GM23338 (cell line): ENCODE measurements at places on chromosomes 1 and 21.
A peak's percentile ranks its signal among the peaks of the same experiment; 100 is the strongest.

GRCh38 chr1:18926315-18927081 is 24.1 kb upstream of the ALDH4A1 start:
- DNase-seq, result no peak

- DNase-seq, result no peak
Observed at GRCh38 chr1:56147459-56147858, 431.9 kb downstream of the PLPP3 start.

GRCh38 chr21:36964398-36964797 is 2.1 kb downstream of the HLCS start:
- no peak for DNase-seq

- no peak for DNase-seq
Observed at GRCh38 chr1:247324923-247325322, 6.7 kb downstream of the ZNF496 start.

GRCh38 chr21:42563261-42563660 is 49.6 kb downstream of the SLC37A1 start:
- DNase-seq, result no peak

DNA sequence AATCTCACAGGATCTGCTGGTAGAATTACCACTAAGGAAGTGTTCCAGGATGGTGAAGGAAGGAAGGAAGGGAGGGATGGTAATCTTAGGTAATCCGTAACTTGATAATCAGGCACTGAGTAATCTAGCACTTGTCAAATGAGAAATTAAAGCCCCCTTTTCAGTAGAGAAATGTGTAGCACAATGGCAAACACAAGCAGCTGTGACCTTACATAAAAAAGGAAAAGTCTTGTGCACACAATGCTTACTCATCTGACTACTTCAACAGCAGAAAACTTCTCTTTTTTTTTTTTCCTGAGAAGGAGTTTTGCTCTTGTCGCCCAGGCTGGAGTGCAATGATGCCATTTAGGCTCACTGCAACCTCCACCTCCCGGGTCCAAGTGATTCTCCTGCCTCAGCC is 6.1 kb downstream of the NUP210L start:
- no peak for DNase-seq

- DNase-seq, result no peak
Observed at GRCh38 chr1:97565886-97566285, 354.9 kb downstream of the DPYD start.

DNA sequence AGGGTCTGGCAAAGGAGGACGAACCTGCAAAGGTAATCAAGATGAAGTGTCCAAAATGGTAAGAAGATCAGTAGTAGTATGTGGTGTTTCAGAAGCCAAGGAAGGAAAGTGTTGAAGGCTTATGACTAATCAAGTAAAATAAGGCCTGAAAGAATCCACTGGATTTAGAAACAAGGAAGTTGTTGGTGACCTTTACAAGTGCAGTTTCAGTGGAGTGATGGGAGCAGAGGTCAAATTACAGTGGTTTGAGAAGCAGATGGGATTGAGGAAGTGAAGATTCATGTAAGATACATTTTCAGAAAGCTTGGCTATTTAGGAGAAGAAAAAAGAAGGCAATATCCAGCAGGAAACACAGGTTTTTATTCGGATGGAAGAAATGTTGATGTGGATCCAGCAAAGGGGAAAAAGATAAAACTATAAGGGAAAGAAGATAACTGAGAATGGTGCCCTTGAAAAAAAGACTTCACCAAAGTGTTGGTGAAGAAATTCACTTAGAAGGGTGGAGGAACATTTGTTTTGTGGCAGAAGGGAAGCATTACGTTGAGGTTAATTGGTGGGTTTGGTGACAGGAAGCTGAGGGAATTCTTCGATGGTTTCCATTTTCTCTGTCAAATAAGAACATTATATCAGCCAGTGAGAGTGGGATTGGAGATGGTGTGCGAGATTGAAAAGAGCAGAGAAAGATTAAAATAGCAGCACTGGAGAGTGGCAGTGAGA is 2.1 kb downstream of the ARMH1 start:
- DNase-seq, result no peak

DNA sequence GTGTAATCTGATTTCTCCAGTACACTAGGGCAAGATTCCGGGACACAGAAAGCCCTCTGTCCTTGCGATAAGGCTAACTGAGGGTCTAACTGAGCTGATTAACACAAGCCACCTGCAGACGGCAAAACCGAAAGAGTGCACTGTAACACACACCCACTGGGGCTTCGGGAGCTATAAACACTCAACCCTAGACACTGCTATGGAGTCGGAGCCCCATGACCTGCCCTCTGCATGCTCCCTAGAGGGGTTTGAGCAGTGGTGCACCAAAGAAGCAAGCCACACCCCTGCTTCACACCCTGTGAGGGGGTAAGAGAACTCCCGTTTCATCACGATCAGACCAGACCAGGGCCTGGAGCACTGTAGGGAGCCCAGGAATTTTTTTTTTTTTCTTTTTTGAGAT is 72.4 kb downstream of the DMRTA2 start:
- no peak for DNase-seq

DNA sequence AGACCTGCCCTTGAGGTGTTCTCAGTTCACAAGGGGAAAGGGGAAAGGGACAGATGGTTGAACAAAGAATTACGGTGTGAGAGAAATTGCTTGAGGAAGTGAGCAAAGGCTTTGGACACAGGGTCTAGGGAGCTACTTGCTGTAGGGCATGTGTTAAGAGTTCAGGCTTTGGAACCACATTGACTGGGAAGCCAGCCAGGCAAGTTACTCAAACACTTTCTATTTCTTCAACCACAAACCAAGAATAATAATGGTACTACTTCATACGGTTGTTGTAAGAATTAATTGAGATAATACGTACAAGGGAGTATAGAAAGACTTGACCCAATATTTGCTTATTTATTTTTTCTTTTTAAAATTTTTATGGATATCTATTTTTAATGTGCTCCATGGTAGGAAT is 26.6 kb downstream of the AK4 start:
- no peak for DNase-seq

DNA sequence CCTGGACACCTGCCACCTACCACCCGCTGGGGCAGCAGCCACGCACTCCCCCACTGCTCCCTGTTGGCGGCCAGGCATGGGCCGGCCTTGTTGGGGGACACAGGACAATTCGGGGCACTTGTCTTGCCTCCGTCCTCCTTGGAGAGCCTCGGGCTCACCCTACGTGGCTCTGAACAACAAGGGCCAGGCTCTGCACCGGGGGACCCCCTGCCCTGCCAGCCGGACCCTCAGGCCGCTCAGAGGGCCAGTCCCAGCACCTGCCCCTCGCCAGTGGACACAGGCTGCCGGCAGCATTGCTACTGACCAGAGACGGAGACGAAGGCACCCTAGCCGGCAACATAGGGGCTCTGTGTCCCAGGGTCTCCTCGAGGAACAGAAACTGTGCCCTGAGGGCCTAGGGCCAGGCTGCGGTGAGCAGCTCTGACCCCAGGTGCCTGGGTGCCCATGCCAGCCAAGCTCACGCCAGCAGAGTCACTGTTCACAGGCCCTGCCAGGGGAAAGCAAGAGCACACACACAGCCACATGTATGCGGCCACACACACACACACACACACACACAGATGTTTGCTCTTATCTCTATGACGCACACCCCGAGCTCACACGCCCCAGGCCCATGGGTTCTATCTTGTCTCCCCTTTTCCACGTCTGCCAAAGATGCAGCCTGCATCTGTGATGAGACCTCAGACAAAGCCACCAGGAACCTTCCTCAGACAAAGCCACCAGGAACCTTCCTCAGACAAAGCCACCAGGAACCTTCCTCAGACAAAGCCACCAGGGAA is 45.9 kb downstream of the MORN1 start:
- DNase-seq, result no peak

DNA sequence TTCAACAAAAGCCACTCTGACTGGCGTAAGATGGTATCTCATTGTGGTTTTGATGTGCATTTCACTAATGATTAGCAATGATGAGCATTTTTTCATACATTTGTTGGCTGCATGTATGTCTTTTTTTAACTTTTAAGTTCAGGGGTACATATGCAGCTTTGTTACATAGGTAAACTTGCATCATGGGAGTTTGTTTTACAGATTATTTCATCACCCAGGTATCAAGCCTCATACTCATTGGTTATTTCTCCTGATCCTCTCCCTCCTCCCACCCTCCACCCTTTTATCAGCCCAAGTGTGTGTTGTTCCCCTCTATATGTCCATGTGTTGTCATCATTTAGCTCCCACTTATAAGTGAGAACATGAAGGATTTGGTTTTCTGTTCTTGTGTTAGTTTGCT is 154.1 kb upstream of the POGK start:
- no peak for DNase-seq

GRCh38 chr1:14320986-14321385 is 277.5 kb upstream of the KAZN start:
- no peak for DNase-seq

DNA sequence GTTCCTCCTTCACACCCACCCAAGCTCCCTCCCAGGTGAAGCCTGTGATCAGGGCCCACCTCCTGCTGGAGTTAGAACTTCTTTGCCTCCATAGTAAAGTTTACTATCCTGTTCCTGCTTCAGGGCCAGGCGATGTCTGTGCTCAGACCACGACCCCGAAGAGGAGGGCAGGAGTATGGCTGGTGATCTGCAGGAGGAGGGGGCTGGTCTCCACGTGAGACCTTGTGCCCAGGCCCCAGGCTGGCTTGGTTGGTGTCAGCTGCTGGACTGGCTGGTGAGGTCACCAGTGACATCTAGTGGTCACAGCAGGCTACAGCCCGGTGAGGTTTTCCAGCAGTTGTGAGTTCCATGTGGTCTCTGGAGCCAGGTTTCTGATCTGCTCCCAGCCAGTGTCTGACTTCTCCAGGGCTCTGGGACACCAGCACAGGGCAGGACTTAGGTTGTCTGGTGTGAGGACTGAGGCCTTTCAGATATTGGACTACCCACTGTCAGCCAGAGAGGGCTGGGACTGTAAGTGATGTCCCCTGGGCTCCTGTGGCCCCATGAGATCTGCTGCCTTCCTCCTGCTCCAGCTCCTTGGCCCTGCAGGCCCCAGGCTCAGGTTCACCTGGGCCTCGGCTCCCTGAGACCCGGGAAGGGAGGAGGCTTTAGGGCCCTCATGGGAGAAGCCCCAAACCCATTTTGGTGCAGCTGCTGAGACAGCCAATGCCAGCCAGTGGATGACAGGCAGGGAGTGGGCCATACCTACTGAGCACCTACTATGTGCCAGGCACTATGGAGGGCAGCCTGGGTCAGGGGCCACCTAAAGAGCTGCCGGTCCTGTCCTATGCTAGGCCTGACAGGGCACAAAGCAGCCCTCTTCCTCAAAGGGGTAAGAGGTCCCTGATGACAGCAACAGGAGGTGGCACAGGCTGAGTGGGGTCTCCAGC is 6.0 kb upstream of the UBL4B start:
- peak; percentile 85 for DNase-seq

DNA sequence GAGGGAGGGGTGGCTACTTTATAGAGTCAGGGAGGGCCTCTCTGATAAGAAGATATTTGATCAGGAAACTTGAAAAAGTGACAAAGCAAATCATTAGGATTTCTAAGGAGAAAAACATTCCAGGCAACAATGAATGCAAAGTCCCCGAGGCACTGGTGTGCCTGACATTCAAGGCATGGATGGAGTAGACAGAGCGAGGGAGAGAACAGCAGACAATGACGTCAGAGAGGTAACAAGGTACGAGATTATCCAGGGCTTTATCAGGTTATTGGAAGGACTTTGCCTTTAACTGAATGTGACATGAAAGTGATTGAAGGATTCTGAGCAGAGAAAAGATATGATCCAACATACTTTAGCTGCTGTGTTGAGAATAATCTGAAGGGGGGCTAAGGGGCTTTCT is 72.4 kb upstream of the GNG4 start:
- DNase-seq, result no peak

GRCh38 chr1:183185941-183186490 is at the start of gene LAMC2:
Gene LAMC2, plus strand, starts transcription at chr1:183186264. Its CDS starts 89 bp downstream, at chr1:183186353.
- peak; percentile 93 for DNase-seq

DNA sequence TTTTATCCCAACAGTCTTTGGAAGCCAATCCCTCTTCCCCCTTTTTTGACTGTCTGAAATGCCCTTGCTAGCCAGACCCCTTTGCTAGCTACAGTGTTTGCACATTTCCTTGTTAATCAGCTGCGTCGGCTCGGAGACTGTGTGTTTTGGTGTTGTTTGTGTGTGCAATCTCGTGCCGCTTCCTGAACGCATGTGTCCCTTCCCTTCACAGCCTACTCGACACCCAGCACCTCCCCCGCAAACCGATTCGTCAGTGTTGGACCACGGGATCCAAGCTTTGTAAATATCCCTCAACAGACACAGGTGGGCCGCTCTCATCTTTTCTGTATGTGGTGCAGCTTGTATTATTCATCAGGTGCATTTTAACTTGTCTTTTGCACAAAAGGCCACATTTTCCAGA is 298.7 kb downstream of the TM2D1 start:
- no peak for DNase-seq

GRCh38 chr1:201490708-201491131 is 16.2 kb downstream of the CSRP1 start:
- no peak for DNase-seq

GRCh38 chr1:184082541-184083415 is 31.2 kb downstream of the TSEN15 start:
- no peak for DNase-seq

DNA sequence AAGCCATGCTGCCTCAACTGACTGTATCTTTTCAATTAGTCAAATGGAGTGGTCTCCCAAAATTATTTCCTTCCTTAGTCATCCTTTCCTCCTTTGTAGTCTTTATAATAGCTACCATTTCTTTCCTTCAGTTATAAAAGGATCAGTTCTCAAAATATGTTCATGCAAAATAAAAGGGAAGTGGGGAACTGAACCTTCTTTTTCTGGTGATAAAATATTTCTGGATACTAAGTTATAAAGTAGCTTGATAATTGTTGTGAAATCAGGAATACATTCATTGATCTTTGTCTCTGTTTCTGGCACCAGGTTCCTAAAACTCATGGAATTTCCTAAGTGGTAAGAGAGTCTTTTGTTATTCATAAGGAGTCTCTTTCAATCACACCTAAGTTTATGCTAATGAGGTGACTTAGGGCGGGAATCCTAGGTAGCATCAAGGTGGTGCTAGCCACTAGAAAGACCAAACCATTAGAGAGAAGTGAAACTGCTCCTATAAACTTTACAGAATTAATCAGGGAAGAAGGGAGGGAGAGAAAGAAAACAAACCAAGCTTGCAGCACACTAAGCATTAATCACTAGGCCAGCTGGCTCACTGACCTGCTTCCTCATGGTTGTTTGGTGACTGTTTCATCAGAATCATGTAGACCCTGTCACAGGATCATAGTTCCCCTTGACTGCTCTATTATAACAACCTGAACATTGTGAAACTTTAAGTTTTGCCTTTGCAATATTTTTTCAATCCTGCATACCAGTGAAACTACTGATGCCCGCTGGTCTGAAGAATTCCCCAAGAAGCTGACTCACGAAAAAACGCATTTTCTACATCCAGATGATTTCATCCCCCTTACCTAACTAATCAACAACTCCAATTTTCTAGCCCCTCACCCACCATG is 161.6 kb upstream of the PTBP2 start:
- DNase-seq, result peak; percentile 87

DNA sequence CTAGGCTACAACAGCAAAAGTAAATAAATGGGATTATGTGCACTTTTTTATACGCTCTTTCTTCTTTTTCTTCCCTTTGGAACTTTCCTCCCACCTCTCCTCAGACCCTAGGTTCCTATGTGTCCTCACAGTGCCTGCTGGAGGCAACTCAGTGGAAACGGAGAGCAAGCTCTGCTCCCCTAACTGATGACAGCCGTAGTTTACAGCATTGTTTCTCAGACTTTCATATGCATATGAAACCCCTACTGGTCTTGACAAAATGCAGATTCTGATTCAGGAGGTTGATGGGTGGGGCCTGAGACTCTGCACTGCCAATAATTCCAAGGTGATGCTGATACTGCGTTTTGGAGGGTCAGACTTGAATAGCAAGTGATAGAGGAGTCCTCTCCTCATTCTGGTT is 34.3 kb upstream of the HMCN1 start:
- DNase-seq, result peak; percentile 66
